HCEC 1CT (cell line): ENCODE measurements at places on chromosomes 7 and 10.

- DNase-seq = peak; percentile 86
Measured at GRCh38 chr10:110005719-110006118, 2.1 kb upstream of the ADD3 start.

DNA sequence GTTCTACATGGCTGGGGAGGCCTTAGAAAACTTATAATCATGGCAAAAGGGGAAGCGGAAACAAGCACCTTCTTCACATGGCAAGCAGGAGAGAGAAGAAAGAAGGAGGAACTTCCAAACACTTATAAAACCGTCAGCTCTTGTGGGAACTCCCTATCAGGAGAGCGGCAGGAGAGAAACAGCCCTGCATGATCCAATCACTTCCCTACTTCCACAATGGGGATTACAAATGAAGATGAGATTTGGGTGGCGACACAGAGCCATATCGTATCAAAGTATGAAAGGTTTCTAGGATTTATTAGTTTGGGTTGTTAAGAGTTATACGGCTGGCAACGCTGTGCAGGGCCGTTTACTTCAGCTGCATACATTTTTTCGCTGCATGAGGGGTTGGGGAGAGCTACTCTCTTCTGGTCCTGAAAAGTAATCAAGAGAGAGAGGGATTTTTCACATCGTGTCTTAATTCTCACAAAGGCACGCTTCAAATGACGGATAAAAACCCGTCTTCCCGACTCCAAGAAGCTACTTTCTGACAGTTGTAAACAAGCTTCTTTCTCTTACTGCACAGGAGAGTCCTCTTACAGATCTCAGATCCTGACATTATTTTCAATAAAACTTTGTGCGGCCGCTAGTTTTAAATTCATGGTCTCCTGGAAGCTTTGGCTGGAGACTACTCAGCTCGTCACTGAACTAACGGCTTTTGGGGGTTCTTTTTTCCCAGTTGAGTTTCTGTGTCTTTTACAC is 751 bp upstream of the GTPBP10 start:
- DNase-seq = peak; percentile 39

DNA sequence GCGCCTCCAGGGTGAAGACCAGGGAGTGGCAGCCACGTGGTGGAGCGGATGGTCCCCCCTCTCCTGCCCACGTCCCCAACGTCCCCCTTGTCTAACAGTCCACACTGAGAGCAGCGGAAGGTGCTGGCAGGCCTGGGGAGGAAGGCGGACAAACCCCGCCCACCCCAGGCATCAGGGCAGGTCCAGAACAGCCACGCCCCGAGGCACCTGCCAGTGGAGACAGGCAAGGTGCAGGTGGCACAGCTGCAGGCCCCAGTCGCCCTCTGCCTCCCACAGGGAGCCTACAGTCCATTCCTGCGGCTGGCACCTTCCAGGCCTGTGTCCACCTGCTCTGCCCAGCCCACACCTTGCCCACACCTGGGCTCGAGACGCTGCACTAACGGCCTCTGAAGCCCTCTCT is 24.9 kb downstream of the CYP2W1 start:
- DNase-seq = no peak

DNA sequence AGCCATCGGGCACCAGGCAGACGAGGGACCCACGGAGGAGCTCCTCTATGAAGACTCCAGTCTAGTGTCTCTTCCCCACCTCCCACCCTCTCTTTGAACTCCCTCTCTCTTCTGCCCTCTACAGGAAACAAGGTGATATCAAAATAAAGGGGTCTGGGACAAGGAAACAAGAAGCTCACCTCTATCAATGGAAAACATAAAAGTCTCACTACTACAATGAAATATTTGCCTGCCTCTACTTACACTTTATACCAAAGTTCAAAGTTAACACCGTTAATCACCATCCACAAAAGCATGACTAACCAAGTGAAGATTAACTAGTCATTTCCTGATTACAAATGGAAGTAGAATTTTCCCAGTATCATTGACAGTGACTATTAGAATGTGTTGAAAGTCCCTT is 82.2 kb downstream of the PARD3 start:
- peak; percentile 82 for DNase-seq

GRCh38 chr10:77501152-77501845 is 136.3 kb downstream of the KCNMA1 start:
- DNase-seq = peak; percentile 93

DNA sequence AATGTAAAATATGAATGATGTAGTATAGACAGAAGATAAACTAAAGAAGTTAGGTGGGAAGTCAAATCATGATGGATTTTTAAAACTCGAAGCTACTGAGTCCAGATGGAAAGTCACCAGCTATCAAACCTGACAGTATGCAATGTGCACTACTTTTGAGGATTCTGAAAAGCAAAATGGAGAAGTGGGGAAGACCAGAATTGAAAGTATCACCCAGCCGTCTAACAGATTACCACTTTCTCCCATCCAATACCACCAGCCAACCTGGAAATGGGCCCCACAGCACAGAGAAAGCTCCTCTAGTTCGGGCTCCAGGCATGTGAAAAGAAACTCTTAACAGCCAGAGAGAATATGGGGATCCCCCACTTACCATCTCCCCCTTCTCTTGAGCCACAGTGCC is 67.9 kb upstream of the SRRM3 start:
- DNase-seq = no peak

GRCh38 chr10:3886191-3886590 is 101.2 kb upstream of the KLF6 start:
- DNase-seq = no peak

DNA sequence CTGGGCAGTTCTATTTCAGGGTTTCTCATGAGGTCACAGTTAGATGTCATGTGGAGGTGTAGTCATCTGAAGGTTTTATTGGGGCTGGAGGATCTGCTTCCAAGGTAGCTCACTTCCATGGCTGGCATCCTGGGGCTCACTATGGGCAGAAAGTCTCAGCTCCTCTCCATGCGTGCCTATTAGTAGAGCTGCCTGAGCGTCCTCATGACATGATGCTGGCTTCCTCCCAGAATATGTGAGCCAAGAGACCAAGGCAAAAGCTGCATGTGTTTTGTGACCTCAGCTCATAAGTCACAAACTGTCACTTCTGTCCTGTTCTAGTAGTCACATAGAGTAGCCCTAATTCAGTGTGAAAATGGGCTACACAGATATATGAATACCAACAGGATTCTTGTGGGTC is 524.4 kb downstream of the SUGCT start:
- no peak for DNase-seq

DNA sequence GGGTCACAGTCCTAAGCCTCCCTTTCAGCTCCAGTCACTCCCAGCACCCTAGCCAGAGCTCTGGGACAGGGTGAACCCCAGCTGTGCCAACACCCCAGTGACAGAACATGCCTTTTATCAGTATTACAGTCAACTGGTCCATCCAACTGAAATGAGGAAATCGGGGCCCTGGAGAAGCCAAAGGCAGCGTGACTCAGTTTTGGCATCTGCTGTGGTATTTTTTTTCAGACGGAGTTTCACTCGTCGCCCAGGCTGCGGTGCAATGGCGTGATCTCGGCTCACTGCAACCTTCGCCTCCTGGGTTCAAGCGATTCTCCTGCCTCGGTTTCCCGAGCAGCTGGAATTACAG is 3.4 kb upstream of the CLDN15 start:
- no peak for DNase-seq

- DNase-seq = no peak
Measured at GRCh38 chr10:25828475-25828874, 105.6 kb upstream of the MYO3A start.

DNA sequence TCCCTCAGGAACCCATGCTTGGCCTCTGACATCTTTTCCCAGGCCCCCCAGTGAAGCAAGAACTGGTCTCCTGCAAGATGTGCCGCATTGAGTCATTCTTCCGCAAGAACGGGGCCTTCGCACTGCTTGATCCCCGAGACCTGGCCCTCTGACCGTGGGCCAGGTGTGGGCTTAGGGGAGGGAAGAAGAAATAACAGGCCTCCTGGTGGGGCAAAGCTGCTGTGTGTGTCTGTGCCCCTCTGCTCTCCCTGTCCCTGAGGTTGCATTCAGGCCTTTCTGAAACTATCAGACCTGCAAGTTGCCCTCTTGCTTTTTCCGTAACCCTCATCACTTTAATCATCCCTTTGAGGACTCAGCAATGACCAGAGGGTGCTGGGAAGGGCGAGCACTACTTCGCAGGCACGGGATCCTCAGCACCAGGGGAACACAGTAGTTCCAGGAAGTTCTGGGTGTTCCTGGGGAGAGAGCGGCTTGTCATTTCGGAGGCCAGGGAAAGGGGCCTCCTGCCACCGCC is 6.0 kb downstream of the ATP6V1F start:
- no peak for DNase-seq

GRCh38 chr7:37394158-37394557 is 54.5 kb downstream of the ELMO1 start:
- no peak for DNase-seq

DNA sequence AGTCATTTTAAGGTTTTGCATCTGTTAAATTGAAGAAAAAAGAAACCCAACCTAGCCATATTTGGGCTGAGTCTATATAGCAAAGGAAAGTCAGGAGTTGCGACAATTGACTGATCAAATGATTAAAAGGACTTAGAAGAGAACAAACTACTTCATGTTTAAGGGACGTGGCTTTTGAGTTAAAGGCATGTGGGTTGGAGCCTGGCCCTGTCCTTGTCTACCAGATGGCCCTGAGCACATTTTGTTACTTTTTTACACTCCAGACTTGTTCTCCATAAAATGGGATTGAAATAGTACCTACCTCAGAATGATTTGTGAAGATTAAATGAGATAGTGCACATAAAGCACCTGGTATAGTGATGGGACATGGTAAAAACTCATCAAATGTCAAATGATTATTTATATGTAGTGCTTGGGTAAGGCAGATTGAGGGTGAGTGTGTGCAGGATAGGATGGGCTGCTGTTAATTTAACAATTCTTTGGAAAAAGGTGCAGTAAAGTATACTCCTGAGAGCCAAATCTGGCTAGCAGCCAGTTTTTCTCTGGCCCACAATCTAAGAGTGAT is 168.3 kb downstream of the KIF20B start:
- DNase-seq = no peak

GRCh38 chr10:33735464-33735923 is 401.0 kb upstream of the NRP1 start:
- DNase-seq = peak; percentile 35

- DNase-seq = no peak
Measured at GRCh38 chr10:98675902-98676301, 229.2 kb upstream of the HPS1 start.

DNA sequence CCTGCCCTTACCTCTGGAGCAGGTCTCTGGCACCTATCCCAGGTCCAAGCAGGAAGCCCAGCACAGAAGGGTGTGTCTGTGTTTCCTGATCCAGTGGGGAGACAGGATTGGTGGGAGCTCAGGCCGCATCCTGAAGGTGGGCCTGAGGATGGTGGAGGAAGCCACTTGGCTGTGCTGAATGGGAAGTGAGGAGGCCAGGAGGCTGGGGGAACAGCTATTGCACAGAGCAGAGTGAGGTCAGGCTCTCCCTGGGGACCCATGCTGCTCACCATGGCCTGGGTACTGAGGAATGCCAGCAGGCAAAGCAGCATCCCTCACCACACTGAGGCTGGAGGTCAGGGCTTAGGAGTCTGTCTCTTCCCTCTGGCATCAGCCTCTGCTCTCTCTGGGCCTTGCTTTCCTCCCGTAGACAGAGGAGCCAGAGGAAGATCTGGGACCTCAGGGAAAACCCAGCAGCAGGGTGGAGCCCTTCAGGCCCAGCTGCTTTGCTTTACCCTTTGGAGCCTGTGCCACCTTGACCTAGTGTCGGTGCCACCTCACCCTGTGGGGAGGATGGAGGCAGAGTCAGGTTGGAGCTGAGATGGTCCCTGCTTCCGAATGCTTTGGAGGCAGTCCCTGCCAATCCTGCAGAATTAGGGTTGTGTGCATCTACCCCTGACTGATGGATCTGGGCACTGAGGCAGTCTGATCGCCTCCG is 39.0 kb downstream of the CDH23 start:
- no peak for DNase-seq

DNA sequence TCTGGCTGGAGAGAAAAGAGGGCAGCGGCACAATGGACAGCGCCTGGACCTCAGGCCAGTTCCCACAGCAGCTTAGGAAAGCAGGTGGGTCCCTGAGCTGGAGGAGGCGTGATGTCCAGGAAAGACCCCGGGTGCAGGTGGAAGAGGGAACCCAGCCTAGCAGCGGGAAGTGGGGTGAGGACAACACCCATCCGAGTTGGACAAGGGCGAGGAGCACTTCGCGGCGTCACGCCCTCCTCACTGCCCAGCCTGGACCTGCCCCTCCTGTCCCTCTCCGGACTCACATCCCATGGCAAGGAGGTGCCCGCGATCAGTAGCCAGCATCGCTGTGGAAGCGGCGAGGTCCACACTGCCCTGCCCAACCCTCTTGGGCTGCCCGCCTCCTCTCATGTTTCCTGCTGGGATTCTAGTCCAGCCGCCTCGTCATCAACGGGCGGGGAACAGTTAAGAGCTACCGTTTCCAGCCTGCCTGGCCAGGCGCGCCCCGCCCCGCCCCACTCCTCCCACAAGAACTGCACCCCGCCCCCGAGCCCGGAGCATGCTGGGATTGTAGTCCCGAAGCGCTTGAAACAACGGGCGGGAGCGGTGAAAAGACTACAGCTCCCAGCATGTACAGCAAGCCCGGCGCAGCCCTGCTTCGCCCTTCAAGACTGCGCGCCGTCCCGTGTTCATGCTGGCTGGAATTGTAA is 930.6 kb upstream of the ZNF722 start:
- no peak for DNase-seq

GRCh38 chr10:12377658-12378290 is 28.4 kb downstream of the CAMK1D start:
- DNase-seq = no peak

GRCh38 chr7:3917436-3917835 is 616.4 kb downstream of the SDK1 start:
- no peak for DNase-seq

DNA sequence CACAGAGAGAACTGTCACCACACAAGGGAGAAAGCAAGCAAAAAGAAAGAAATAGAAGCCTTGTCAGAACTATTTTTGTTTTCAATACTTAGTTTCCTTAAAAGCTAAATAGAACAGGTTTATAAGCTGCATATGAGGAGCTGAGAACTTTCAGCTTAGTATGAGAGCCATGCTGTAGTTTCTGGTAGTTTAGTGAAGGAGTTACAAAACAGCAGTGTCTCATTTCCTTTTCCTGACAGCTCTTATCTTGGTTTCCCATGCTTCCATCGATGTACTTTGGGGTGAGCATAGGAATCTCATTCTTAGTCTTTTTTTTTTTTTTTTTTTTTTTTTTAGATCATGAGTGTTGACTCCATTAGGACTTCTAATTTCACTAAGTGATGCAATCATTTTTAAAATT is 8.6 kb upstream of the CHRM2 start:
- DNase-seq = no peak

GRCh38 chr10:1939016-1939415 is 201.7 kb upstream of the ADARB2 start:
- no peak for DNase-seq
